ENCODE measurements at places on chromosomes 11 and 22.

DNA sequence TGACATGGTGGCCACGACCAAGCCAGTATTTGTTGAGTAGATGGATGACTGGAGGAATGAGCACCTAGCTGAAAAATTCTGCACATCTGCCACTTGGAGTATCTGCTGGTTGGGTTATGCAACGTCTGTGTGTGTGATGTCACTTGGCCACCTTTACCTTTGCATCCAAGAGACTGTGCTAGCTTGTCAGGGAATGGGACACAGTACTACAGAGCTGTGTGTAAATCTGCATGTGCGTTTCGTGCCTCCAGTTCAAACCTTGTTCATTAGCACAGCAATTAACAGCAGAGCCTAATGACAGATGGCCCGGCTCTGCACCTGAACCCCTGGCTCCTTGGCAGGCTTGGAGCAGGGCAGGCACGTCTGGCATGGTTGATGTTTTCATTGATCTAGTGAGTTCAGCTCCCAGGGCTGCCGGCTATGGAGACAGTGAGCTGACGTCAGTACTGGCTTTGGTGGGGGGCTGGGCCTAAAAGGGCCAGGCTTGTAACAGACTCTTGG is 188.4 kb upstream of the NAV2 start:
- no peak for DNase-seq

DNA sequence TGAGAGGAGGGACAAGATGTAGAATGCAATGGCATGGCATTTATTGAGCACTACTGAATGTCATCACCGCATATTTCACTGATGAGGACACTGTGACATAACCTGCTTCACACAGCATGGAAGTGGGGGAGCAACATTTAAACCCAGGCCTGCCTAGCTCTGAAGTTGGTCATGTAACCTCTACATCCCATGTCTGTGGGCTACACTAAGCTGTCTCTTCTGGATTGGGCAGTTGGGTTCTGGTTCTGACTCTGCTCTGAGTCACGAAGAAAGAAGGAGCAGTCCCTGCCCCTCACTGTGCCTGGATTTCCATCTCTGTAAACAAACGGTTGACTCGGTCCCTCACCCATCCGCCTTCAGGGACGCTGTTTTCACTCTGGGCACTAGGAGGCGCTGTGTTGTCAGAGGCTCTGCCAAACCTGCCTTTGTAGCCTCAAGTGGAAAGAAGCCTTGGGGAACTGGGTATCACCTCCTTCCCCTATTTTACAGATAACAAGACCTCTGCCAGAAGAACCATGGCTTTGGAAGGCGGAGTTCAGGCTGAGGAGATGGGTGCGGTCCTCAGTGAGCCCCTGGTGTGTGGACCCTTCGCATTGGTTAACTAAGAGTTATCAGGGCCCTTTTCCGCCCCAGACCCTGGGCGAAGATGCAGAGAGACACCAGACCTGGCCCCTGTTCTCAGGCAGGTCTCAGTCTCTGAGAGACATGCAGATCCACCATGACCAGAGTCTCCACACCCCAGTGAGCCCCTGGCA is 12.7 kb upstream of the ARHGEF17 start:
- peak; percentile 79 for DNase-seq

- DNase-seq: no peak
Measured at GRCh38 chr11:7964873-7965272, 374 bp downstream of the NLRP10 start.

GRCh38 chr11:113242767-113243397 is 71.5 kb upstream of the TTC12 start:
- peak; percentile 70 for DNase-seq

GRCh38 chr11:1419811-1420210 is 30.1 kb downstream of the BRSK2 start:
- DNase-seq: no peak

GRCh38 chr22:29765905-29766631 is 739 bp downstream of the ZMAT5 start:
- peak; percentile 26 for DNase-seq

DNA sequence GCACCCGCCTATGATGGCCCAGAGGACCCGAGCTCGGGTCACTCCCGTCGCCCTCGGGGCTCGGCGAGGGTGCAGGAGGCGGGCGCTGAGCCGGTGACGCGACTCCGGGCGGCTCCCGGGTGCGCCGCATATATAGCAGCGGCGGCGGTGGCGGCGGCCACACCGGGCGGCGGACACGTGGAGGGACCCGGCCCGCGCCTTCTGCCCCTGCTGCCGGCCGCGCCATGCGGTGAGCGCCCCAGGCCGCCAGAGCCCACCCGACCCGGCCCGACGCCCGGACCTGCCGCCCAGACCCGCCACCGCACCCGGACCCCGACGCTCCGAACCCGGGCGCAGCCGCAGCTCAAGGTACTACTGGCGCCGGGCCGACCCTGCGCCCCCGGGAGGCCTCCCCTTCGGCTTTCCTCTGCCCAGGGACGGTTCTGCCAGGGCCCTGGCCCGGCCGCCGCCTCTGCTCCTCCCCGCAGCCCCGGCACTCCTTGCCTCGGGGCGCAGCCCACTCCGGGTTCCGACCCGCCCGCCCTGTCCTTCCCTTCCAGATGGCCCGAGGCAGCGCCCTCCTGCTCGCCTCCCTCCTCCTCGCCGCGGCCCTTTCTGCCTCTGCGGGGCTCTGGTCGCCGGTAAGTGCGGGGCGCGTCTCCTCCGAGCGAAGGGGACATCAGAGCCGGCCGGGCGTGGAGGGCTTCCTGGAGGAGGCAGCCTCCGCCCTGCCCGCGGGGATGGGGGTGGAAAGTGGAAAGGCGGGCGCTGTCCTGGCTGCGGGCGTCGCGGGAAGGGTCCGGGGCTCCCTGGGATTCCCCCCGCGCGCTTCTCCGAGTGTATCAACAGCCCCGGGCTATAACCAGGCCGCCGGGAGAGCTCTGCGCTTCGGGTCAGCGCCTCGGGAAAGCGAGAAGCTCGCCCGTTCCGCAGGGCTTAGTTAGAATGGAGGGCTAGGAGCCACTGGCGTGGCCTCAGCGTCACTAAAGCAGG is at the start of gene GAL:
TSS of gene GAL (plus strand) at position 160 of the 972 bp plus-strand sequence. CDS start at position 540, 380 bp downstream.
- no peak for DNase-seq

DNA sequence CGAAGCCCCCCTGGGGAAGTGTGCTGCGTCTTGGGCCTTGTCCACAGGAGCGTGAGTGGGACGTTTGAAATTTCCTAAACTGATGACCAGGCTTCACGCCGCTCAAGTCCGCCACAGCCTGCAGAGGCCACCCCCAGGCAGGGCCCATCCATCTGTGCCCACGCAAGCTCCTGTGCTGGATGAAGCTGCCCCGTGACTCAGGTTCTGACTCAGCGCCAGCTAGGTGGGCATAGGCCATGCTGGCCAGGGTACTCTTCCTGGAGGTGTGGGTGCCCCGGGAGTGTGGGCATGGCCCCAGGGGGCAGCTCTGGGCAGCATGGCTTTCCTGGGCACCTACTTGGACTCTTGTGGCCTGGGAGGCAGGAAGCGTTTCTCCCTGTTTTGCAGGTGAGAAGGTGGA is 134.8 kb downstream of the CACNA1I start:
- no peak for DNase-seq

DNA sequence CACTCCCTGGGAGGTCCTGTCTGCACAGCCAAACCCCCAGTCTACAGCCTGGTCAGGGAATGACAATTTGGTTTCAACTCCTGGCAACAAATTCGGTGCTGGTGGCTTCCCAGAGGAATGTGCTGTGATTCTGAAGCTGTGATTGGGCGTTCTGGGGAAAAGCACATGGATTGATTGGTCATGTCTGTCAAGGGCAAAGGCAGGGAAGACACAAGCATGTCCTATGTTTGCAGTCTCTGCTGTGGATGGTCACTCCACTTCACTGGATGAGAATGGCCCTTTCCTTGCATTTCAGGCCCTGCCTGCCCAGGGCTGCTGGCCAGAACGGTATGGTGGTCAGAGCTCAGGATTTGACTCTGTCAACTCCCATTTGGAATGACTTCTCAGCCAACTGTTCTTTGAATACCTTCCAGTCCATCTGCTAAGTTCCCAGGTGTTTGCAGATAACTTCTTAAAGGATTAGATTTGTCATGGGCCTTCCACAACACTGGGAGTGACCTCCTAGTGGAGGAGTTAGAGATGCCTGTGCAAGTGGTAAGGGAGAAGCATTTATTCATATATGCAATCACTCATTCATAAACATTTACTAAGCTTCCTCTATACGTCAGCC is 42.7 kb downstream of the SGSM1 start:
- DNase-seq: no peak

DNA sequence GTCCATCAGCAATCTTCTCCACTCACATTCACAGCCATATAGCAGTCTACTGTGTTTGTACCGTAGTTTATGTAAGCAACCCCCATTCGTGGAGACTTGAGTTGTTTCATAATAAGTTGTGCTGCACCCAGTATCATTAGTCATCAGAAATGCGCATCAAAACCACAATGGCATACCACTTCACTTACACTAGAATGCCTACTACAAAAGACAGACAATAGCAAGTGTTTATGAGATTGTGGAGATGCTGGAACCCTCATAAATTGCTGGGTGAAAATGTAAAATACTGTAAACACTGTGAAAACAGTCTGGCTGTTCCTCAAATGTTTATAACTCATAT is 133.3 kb downstream of the ATXN10 start:
- peak; percentile 8 for DNase-seq

- peak; percentile 89 for DNase-seq
Measured at GRCh38 chr11:33893711-33894397, 2.0 kb upstream of the LMO2 start.

GRCh38 chr11:11512502-11512901 is 109.3 kb downstream of the GALNT18 start:
- DNase-seq: no peak

DNA sequence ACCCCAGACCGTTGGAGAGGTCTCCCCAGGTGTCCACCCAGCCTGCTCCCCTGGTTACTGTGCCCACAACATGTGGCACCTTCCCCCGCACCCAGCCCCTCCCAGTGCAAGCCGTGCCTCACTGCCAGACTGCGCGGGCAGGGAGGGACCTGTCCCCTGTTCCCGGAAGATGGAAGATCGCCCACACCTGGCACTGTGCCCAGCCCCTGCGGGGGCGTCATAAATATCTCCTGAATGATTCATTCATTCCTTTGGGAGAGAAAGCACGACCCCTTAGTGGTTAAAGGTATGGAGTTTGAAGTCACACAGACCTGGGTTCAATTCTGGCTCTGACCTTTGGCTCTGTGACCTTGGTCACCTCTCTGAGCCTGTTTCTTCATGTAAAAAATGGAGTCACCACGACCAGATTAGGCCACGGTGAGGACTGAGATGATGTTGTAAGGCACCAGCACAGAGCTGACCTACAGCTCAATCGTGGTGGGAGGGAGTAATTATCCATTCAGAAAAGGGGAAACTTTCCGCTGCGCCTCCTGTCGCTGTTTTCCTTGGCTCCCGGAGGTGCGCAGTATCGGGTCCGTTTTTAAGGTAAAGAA is 497 bp upstream of the SYT12 start:
- DNase-seq: no peak

GRCh38 chr11:96079691-96080090 is 155.8 kb upstream of the MTMR2 start:
- no peak for DNase-seq

GRCh38 chr11:129447654-129448239 is 72.1 kb downstream of the BARX2 start:
- DNase-seq: peak; percentile 52

- DNase-seq: no peak
Measured at GRCh38 chr22:38176170-38176741, 5.4 kb downstream of the PLA2G6 start.

DNA sequence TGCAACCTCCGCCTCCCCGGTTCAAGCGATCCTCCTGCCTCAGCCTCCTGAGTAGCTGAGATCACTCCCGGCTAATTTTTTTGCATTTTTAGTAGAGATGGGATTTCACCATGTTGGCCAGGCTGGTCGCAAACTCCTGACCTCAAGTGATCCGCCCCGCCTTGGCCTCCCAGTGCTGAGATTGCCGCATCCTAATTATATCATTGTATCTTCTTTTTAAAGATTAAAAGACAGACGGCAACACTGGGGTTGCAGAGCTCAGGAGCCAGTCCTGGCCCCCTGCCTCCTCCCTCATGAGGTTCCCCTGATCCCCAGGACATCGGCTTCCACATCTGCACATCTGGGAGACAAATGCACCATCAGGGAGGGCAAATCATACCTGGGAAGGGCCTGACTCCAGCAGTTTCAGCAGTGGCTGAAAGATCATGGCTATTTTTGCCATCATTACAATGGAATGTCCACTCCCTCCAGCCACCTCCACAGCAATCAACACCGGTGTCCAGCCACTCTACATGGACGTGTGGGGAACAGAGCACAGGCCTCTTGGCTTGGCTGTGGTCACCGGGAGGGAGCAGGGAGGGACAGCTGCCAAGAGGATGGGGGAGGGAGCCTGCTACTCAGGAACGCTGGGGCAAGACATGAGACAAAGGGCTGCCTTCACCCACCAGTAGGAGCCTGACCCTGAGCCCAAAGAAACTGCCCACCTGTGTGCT is 9.2 kb upstream of the CELSR1 start:
- DNase-seq: no peak

GRCh38 chr11:112206071-112206470 is 20.2 kb upstream of the PTS start:
- no peak for DNase-seq

GRCh38 chr11:20668844-20669819 is at the start of gene NELL1:
TSS of gene NELL1 (plus strand) at chr11:20669586.
- DNase-seq: no peak

DNA sequence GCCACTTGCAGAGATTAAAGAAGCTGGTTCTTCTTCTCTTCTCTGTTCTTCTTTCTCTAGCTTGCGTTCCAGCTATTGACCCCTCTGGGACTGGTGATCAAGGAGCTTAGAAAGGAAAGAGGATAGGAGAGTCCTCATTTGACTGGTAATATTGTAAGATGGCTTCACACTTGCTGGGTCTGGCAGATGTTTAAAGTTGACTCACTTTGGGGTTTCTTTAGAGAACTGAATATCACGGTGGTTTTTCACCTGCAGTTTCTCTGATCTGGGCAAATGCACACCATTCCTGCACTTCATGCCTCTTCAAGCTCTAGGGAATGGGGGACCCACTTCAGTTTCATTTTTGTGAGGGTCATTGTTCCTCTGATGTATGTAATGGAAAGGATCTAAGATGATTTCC is 41.8 kb upstream of the DEUP1 start:
- DNase-seq: no peak

DNA sequence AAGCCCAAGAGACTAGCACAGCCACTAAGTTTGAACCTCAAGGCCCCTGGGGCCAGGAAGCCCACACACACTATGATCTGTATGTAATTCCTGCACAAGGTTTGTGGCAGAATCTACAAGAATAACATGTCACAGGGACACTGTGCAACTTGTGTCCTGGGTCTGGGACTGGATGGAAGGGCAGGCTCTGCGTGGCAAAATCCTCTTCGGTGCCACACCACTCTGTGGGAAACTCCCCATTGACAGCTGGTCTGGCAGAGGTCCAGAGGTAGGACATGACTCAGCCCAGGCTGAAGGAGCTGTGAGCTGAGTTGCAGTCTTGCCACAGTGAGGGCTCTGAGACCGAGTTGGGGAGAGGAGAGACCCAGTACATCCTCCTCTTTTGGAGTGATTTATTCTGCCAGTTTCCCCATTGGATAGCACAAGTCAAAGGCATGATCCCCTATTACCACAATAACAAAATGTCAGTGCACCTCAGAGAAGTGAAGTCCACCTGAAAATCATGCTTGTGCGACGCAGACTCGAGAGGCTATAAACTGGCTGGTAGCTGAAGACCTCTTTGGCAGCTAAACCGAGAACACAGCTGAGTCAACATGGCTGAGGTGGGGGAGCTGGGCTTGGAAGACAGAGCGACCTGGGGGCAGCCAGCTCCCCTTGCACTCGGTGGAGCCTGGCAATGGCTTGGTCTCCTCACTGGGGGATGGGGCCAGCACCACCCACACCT is 23.3 kb upstream of the SERPIND1 start:
- DNase-seq: peak; percentile 47

GRCh38 chr11:32039149-32039548 is 51.7 kb upstream of the RCN1 start:
- DNase-seq: no peak

Data from activated CD4-positive, alpha-beta T cell treated with anti-CD3 and anti-CD28 coated beads, Interleukin-2, amount 50 U/mL, for 16 hours (primary cell).